ENCODE measurements at places on chromosomes 7 and 10.

DNA sequence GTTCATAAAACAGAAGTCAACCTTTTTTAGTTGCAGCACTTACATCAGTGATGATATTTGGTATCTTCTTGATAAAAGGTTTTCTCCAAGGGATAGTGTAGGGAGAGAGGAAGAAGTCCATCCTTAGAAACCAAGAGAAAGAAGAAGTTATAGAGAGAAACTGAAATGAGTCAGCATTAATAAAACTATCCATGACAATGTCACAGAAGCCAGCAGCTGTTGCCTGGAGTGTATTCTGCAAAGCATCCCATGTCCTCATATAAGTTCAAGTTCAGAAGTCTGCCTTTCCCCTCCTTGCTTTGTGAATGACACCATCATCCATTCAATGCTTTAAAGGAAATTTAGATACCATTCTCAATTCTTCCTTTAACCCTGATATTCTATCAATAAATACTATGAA is 14.4 kb upstream of the COL1A2 start:
- DNase-seq = no peak

DNA sequence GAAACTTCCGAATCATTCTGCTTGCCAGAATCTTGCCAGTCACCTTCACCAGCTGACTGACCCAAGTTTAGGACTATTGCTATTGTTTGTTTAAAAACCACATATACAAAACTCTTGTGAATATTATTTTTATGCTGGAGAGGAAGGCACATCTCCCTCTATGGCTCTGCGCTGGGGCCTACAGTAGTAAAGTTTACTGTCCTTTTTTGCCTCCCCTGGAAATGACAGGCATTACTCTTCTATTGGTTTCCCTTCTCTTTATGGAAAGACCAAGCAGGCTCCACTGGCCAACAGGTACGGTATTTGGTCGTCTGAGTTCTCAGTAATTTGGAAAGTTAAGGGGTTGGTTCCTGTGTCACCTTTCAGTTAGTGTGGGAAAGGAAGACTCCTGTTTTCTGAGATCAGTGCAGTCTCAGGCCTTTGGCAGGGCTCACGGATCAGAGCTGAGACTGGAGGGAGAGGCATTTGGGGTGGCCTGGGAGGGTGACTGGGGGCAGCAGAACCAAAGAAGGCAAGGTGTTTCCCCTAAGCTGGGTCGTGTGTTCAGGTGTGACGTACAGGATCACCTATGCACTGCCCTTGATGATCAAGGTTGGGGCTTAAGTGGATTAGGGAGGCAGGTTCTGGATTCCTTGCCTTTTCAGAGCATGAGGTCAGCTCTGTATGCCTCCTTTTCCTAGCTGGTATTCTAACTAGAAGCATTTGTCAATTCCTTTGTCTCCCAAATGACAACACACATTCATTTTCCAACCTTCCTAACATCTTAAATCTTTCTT is 16.0 kb upstream of the KIF5B start:
- no peak for DNase-seq

- DNase-seq = no peak
These were observed 26.6 kb downstream of the PLAU start for GRCh38 chr10:73937333-73938043.

DNA sequence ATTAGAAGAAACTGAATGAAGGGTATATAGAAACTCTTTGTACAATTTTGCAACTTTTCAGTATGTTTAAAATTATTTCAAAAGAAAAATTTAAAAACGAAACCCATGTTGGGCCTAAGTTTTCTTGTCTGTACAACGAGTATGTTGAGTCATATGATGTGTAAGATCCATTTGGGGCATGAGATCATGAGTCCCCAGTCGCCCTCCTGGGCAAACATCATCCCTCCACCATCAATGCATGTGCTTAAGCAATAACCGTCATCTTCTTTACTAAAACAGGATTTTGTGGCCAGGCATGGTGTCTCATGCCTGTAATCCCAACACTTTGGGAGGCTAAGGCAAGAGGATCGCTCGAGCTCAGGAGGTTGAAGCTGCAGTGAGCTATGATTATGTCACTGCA is 54.2 kb upstream of the CDCA7L start:
- DNase-seq = peak; percentile 30

DNA sequence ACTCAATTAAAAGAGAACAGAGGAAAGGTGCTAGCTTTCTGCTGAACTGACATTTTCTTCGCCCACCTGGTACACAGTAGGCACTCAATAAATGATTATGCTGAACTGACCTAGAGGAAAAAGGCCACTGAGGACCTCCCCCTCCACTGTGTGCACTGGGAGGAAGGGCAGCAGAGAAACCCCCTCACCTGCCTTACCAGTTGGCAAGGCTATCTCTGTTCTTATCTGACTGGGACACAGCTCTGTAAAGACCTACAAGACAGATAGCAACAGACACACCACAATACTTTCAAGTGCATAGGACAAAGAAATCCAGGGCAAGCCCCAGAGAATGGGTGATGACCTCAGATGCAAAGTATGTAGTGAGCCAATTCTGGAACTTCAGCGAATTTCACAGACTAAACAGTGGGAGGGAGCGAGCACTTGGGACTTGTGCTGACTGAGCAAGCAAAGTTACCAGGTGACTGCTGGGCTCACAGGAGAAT is 30.4 kb downstream of the PDLIM1 start:
- DNase-seq = peak; percentile 67

GRCh38 chr7:13742811-13743210 is 246.7 kb downstream of the ETV1 start:
- DNase-seq = peak; percentile 50

GRCh38 chr7:98879198-98879978 is 1.1 kb downstream of the TRRAP start:
- peak; percentile 48 for DNase-seq

DNA sequence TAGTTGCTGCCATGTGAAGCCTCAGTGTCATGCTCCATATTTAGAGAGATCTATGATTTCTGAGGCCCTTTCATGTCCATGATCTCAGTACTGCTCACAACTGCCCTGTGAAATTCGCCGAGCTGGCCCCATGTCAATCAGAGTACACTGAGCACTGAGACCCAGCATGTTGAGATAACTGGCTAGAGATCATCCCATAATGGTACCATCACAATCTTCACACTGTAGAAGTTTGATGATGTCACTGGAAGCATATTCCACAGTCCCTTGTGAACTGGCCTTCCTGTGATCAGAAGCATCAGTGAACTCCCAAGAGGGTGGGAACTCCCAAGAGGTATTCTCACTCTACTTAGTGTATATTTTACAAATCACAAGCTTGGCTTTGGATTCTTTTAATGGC is 116.0 kb downstream of the EGFR start:
- DNase-seq = no peak

GRCh38 chr7:82164813-82165212 is 278.8 kb downstream of the CACNA2D1 start:
- DNase-seq = peak; percentile 90

DNA sequence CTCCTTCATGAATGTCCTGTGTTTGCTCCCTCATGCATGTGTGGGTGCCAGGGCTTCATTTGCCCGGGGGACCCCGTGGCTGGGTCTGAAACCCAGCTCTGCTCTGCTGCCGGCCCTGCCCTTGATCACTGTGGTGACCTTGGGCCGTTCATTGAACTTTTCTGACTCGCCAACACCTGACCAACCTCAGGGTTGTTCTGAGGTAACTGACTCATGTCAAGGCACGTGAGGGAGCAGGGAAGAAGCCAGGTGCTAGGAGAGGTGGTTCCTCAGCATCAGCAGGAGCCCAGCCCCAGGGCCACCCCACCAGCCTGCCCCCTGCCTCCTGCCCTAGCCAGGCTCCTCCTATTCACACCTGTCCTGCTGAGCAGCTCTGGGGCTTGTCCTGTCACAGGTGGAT is 47.9 kb downstream of the TBATA start:
- no peak for DNase-seq

DNA sequence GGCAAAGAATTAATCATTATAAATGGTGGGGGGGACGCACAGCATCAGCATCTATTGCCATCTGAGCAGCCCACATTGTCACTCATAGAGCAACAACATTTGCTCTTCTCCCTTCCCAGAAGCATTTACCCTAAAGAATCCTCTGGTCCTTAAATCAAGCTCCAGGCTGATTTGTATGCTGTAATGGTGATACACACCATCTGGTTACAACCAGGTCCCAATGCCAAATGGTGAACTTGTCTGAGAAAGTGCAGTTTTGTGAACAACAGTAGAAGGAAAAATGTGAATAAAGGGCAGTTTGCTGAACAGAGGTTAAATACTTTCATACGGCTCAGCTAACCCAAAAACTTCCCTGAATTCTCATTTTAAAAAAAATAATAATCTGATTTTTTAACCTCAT is 38.8 kb upstream of the TCF7L2 start:
- DNase-seq = no peak

DNA sequence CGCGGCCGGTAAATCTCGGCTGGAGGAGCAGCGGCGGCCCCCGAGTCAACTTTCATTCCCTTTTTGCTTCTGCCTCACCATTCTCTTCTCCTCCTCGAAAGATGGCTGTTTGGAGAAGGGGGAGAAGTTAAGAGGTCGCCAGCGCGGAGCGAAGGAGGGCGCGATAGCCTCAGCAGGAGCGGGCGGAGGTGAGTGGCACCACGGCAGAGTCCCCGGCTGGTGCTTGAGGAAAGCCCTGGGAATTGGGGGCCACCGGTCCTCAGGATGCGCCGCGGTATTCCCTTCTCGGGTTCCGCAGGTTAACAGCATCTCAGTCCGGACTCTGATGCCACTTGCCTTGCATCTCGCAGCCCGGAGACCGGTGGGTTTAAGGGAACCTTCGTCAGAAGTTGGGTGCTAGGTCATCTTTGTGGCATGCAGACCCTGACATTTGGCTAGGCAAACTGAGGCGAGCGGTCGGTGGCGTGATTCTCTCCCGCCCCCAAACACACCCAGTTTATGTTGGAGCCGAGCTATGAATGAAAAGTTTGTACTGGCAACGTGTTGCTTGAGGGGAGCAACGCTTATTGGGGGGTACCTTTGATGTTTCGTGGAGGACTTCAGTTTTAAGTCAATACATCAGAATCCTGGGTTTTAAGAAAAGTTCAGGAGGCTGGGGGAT is 59.5 kb upstream of the PRPS1L1 start:
- DNase-seq = peak; percentile 34

- DNase-seq = no peak
These were observed 29.6 kb upstream of the ZNF488 start for GRCh38 chr10:47413531-47414226.

- no peak for DNase-seq
These were observed 765.9 kb downstream of the GRID1 start for GRCh38 chr10:85600744-85601081.

- DNase-seq = no peak
These were observed 86.1 kb upstream of the NPY start for GRCh38 chr7:24197852-24198251.

DNA sequence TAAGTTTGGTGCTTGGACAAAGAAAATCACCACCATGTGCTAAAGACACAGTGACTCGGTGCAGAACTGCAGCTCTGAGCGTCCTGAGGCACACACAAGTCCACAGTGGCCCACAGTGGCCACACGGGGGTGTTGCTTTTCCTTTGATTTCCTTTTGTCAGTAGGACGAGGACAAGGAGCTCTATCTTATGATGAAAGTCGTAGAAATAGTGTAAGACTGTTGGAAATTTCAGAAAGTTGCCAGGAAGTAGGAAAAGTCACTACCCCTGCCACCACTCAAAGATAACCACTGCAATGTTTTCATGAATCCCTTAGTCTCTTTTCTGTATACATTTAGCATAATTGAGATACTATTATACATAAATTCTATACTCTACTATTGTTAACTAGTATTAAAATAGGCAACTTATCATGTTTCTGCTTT is 146.0 kb downstream of the TNS3 start:
- DNase-seq = peak; percentile 92

DNA sequence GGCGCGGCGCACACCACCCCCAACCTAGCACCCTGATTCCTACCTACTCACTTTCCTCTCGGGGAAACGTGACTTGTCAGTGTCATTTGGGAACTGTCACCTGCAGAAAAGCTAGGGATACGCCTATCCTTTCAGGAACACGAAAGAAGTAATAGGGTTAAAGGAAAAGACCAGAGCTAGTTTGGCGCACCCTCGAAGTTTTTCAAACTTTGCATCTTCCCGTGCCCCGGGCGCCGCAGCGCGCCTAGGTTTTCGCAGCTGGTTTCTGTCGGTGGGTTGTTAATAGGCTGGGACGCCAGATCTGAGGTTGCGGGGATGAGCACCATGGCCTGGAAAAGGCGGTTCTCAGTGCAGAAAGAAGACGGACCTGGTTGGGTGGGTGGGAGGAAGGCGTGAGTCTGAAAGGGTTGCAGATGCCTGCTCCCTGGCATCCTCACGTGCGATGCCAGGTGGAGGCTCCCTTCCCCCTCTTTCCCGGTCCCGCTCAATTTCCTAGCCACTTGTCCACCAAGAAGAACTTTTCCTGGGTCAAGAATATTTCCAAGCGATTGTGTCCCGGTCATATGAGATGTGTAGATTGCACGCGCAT is 568 bp upstream of the MEOX2 start:
- no peak for DNase-seq

DNA sequence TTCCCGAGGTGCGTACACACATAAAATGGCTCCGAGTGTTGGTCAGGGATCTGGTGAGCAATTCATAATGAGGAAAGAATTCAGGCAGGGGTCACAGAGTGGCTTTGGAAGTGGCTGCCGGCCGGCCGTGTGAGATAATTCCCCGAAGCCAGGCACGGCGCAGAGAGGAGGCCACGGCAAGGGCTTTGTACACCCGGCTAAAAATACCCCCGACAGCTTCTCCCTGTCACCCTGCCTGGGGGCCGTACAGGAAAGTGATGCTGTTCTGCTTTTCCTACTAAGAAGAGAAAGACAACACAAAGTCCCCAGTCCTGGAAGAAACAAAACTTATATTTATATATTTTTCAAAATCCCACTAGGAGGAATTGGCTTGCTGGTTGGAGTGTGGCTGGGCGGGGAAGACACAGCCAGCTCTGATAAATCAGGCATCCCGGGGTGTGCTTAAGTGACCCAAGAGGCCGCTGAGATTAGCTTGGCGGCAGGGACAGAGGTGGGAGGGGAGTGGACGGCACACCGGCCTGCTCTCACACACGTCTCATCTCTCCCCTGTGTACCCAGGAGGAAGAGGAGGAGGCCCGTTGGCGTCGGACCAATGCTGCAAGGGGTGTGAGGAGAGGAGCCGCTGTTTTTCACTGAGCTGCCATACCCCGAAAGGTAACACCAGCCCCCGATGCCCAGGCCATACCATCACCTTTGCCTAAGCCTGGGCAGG is 70.5 kb downstream of the ZMIZ1 start:
- peak; percentile 90 for DNase-seq

DNA sequence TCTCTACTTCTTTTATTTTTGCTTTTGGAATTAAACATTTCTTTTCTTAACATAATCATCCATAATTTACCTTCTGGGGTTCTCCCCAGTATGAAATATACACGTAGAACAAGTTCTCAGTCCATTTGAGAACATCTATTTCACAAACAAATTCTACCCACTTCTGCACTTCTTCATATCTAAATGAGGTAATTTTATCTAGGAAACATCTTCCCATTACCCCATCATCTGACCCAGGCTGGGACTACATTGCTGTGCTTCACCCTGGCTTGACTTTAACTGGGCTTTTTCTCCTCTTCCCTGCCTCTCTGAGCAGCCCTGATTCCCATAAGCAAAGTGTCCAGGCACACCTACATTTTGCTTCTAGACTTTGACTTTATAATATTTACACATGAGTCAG is 43.3 kb upstream of the AMPH start:
- DNase-seq = no peak

- no peak for DNase-seq
These were observed 68.0 kb upstream of the ZNF438 start for GRCh38 chr10:31099664-31100063.

All from foreskin fibroblast (primary cell).